Sciatic nerve (tissue), 2 donors: ENCODE measurements at places on chromosomes 4 and X. TPM values are rescaled to one million over a fixed set of nuclear protein-coding genes. Genes with fewer than 3 reads are reported as not detected.
A peak's percentile ranks its signal among the peaks of the same experiment; 100 is the strongest.

DNA sequence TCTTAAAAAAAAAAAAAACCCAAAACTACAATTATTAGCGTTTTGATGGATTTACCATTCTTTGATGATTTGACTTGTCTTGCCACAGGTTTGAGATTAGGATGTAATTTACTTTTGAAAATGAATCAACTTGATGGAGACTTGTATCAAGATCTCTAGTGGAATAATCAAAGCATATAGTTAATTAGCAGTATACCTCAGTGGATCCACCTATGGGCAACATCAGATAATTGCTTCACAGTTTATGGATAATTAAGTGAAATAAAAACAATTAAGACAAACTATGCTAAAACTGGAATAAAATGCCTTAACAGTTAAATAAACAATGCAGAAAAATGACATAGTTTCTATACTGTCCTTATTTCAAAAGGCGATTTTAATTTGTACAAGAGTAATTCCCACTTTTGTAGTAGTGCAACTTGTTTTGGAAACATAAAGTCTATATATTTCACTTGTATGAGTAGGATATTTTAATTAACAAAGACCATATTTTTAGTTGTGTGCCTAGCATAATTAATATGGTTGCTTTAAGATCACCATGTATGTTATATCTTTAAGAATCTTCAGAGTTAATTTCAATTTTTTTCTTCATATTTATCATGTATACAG, 4.2 kb downstream of the CPEB2 start:
- no peak for DNase-seq

- DNase-seq, result no peak
Observed at GRCh38 chrX:45851434-45851991, 650.8 kb upstream of the DIPK2B start.

Gene FDCSP
- not detected for total RNA-seq

DNA sequence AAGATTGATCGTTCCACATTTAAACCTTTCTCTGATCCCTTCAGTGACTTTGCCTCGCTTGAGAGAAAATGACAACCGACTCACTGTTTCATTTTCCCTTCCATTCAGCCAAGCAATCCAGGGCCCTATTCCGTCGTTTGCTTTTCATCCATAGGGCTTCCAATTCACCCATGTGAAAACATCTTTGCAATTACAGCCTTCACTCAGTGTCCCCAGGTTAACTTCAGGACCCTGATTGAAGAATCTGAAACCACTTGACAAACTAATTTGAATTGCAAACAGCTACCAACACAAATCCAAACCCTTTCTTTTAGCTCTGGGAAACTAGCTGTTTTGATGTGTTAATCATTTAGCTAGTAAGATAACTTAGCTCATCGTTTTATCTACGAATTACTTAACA, 120.2 kb upstream of the FAM9C start:
- DNase-seq, result no peak

- DNase-seq, result no peak
Observed at GRCh38 chrX:130224810-130225209, 43.9 kb downstream of the ZNF280C start.

Gene RAB41
- not detected for total RNA-seq

- no peak for DNase-seq
Observed at GRCh38 chr4:57043347-57044251, 64.9 kb downstream of the POLR2B start.

GRCh38 chrX:72382202-72382595, 76.5 kb upstream of the CITED1 start:
- no peak for DNase-seq

- DNase-seq, result no peak
Observed at GRCh38 chr4:35604724-35605123, 639.6 kb downstream of the ARAP2 start.

DNA sequence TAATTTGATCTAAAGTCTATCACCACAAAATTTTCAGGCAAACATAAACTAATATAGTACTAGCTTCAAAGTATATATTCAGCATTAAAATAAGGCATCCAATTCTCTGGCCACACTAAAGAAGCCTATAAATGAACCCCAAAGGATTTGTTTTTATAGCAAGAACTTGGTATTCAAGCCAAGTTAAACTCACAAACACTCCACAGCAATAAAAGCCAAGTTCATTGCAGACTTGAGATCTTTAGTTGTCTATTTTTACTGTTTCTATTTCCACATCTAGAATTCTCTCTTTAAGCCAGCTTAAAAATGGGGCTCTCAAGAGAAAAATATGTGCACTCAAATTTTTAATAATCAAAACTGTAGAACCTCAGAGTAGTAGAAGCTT, 51.1 kb downstream of the WDFY3 start:
- no peak for DNase-seq

GRCh38 chr4:82462415-82462831, 32.0 kb downstream of the ENOPH1 start:
- DNase-seq, result peak; percentile 92

DNA sequence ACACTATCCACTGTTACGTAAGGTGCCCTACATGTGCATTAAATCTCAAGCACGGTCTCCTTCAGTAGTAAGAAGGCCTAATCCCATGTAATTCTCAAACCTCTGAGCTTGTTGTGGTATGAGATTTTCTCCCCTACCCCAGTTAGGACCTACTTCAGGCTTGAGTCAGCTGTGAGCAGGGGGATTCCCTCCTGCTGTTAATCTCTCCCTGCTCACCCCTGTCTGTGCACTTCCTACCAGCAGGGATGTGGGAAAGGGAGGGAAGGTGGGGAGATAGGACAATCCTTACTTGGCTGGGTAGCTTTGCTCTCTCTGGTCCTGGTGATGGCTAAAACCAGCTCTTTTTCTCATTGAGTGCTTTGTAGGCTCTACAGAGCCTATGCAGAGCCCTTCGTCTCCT, 60.8 kb downstream of the PALLD start:
- DNase-seq, result no peak

DNA sequence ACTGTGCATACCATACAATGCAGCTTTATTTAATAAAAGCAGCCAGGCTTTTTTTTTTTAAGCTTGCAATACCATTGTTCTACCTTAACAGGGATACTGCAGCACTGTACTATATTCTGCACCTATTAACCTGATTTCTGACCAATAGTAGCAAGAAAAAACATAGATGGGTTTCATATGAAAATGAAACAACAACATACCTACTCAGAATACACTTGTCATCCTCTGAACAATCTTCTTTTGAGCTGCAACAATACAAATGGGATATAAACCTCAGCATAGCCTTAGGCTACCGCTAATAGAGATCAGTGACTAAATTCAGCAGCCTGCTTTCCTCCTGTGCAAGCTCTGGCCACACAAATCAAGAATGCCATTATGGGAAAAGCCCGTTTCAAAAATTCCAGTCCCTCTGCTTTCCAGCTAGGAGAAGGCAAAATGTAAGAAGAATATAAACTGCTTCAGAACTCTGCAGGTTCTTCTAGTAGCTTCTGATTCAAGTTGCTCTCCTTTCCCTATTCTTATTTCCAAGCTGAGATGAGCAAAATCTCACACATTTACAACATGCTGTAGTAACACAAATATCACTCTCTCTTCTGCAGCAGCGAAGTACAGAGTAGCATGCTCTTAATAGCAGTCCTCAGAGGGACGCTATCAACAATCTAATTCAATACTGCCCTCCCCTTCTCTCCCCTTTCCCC, 143.4 kb downstream of the KLHL13 start:
- DNase-seq, result no peak

DNA sequence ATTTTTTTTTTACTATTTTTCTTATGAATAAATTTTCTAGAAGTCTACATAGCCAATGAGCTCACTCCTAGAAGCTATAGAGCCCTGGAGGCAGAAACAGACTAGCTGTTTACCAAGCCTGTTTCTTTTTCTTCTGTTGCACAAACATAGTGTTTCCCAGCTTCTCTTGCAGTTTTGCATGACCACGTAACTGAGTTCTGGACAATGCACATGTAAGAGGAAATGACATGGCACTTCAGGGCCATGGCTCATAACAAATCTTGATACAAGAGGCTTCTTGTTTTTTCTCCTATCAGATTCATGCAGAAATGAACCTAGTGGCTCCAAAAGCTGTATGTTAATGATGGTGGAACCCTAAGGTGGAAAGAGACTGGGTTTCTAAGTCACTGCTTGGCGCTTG, 127.4 kb downstream of the ZNF330 start:
- no peak for DNase-seq

DNA sequence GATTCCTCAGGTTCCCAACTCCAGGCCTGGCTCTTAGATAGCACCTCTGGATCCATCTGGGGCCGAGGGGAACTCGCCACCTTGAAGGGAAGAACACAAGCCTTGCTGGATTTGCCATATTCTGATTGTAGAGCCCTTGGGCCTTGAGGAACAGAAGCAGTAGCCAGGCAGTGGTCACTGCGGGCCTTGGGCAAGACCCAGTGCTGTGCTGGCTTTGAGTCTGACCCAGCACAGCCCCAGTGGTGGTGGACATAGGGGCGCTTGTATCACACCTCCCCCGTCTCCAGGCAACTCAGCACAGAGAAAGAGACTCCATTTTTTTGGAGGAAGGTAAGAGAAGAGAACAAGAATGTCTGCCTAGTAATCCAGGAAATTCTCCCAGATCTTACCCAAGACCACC, 45.5 kb downstream of the CHRNA9 start:
- DNase-seq, result no peak

GRCh38 chr4:173547889-173548288, 17.9 kb upstream of the HAND2 start:
- DNase-seq, result no peak

DNA sequence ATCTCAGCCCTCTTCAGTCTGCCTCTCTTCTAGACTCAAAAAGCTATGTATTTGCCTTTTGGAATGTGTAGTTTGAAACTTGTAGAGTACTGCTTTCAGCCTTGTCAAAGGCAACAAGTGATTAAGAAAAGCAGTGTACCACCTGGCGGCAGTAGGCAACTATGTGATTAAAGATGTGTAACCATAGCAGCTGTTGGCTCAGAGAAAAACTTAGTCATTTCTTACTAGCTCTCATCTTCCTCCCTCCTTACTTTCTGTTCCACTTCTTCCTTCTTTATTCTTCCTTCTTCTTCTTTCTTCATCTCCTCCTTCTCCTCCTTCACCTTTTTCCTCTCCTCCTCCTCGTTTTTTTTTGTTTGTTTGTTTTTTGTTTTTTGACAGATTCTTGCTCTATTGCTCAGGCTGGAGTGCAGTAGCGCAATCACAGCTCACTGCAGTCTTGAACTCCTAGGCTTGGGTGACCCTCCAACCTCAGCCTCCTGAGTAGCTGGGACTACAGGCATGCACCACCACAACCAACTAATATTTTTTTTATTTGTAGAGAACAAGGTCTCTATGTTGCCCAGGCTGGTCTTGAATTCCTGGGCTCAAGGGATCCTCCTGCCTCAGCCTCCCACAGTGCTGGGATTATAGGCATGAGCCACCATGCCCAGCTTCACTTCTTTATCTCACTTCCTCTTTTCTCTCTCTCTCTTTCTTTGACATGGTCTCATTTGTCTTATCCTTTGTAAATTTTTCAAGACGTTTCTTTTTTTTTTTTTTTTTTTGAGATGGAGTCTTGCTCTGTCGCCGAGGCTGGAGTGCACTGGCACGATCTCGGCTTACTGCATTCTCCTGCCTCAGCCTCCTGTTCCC, 32.6 kb downstream of the ABHD18 start:
- no peak for DNase-seq

DNA sequence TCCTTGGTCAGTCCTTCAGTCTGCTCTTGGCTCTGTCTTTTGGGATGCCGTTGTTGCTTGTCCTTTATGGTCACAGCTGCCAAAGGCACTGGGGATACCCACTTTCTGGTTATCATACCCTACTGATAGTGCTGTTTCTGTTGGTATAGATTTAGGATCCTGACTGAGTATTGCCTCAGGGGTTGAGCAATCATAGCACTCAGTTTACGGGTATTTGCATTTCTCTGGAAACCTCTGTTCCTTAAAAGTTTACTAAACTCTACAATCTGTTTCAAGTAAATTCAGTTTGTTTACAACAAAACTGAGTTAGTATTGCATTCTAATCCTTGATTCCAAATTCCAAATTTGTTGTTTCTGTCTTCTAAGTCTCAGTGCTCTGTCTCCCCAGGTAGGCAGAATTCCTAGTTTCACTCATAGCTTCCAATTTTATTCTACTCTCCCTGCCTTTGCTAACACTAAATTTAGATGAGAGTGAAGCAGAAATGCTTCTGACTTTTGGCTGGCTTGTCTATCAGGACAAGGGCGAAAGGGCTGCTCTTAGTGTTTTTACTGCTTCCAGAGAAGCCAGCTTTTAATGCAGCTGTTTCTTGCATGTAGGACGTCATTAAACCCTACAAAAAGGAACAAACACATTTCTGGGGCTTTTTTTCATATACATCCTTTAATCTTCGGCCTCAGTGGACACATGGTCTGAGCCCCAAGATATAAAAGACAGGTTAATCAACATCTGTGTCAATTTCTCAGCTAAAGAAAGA, 17.2 kb upstream of the TET2 start:
- DNase-seq, result no peak

GRCh38 chrX:150848914-150849365, 49.5 kb downstream of the CD99L2 start:
- no peak for DNase-seq

DNA sequence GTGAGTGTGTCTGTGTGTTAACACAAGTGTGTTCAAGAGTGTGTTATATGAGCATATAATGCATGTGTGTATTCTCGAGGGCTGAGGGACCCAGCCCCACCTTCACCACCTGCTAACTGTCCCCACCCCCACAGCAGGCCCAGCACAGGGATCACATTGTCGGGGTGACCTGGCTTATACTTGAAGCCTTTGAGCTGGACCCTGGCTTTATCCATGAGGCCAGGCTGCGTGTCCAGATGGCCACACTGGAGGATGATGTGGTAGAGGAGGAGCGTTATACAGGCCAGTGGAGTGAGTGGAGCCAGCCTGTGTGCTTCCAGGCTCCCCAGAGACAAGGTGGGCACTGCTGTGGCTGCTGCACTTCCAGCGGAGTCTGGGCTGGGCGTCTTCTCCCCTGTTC, 7.6 kb downstream of the IL9R start:
- DNase-seq, result no peak

DNA sequence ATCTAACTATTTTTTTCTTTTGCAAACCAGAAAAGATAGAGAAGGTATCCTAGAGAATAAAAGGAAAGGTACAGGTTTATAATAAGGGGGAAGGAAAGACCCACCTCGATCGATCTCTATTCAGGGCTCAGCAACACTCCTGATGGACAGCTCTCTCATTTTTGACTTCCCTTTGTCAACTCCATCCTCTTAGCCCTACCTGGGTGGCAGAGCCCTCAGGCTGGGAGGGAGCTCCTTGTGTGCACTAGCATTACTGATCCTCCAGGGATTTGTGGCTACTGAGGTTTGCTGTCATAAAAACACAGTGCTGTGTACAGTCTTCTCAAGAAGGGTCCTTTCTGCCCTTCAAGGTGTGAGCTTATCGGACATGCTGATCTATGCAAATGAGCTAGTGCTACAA, 111.0 kb downstream of the MID1 start:
- no peak for DNase-seq

DNA sequence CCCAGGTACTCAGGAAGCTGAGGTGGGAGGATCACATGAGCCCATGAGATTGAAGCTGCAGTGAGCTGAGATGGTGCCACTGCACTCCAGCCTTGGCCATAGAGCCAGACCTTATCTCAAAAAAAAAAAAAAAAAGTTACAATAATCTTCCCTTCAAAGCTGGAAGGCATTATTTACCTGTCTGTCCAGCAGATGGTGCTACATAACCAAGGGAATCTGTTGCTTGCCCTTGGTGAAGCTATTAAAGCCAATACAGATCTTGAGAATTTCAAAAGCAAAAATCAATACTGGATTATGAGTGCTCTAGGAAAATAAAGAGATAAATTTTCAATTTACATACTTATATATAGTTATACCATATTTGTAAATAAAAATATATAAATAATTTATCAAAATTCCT, 25.9 kb downstream of the PKD2 start:
- no peak for DNase-seq
